ENCODE measurements at places on chromosomes 12 and 14.
A peak's percentile ranks its signal among the peaks of the same experiment; 100 is the strongest.

DNA sequence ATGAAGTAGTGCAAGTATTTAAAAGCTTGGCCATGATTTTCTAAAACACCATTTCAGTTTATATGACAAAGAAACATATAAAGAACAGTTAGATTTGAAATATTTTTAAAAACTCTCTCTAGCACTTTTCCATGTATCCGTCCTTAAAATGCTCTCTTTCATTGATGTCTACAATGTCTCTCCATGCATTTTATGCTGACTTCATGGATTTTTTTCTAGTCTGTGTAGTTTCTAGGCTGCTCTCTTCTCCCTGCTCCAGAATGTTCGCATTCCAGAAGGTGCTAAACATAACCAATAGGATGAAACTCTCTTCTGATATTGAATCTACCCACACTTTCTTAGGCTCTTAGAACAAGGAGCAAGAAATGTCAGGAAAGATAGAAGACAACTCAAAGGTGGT lies 124.8 kb downstream of the PLCZ1 start:
- DNase-seq, result no peak

GRCh38 chr12:122722387-122722786 lies 5.8 kb upstream of the HCAR3 start:
- DNase-seq, result no peak

DNA sequence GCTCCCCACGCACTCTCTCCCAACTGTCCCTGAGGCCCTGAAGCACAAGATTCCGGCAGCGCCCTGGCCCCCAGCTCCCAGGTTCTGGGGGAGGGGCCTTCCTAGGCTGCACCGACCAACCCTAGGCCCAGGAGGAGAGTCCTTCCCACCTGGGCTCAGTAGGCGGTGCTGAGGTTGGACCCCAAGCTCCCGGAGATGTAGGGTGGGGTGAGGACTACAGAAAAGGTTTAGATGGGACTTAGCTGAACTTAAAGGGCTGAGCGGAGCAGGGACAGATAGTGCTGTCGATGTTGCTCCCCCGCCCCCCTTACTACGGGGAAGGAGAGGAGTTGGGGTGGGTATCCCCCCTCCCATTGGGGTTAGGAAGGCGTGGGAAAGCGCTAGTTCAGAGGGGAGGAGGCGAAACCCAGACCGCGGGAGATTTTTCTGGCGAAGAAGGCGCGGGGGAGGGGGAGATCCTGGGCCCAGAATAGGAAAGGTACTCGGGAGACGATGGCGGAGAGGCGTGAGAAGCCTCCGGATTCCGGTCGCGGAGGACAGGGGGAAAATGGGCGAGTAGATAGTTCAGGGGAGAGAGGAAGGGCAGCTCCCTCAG lies 4.2 kb upstream of the BAZ2A start:
- no peak for DNase-seq

DNA sequence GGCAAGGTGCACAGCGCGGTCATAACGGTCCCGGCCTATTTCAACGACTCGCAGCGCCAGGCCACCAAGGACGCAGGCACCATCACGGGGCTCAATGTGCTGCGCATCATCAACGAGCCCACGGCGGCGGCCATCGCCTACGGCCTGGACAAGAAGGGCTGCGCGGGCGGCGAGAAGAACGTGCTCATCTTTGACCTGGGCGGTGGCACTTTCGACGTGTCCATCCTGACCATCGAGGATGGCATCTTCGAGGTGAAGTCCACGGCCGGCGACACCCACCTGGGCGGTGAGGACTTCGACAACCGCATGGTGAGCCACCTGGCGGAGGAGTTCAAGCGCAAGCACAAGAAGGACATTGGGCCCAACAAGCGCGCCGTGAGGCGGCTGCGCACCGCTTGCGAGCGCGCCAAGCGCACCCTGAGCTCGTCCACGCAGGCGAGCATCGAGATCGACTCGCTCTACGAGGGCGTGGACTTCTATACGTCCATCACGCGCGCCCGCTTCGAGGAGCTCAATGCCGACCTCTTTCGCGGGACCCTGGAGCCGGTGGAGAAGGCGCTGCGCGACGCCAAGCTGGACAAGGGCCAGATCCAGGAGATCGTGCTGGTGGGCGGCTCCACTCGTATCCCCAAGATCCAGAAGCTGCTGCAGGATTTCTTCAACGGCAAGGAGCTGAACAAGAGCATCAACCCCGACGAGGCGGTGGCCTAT lies 875 bp downstream of the HSPA2 start:
- peak; percentile 8 for DNase-seq

DNA sequence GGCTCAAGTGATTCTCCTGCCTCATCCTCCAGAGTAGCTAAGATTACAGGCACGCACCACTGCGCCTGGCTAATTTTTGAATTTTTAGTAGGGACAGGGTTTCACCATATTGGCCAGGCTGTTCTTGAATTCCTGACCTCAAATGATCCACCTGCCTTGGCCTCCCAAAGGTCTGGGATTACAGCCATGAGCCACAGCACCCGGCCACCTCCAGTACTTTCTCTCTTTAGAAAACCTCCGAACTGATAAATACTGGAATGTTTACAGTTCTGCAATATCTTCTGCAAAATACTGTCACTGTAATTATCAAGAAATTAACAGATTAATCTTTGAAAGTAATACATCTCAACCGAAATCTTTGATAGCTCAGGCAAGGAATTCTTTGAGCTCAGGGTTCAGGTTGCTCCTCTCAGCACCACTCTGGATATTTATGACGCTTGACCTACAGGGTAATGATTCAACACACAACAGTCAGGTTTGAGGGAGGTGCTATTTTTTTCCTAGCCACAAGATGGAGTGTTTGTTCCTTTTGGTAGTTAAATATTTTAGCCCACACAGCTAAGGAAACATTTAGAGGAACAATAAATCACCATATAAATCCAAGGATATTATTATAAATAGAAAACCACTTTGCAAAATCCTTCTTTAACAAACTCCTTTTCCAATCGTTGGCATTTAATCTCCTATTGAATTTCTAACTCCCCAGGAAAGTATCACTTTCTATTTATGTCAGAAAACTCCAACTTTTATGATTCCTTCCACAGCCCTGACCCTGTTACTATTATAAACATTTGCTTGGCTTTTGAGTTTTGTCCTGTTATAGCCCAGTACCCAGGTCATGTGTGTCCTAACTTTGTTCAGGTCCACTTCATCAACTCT lies 48.6 kb upstream of the GTF2A1 start:
- peak; percentile 21 for DNase-seq

- DNase-seq, result no peak
Observed at GRCh38 chr14:30462358-30462757, 96.6 kb upstream of the G2E3 start.

DNA sequence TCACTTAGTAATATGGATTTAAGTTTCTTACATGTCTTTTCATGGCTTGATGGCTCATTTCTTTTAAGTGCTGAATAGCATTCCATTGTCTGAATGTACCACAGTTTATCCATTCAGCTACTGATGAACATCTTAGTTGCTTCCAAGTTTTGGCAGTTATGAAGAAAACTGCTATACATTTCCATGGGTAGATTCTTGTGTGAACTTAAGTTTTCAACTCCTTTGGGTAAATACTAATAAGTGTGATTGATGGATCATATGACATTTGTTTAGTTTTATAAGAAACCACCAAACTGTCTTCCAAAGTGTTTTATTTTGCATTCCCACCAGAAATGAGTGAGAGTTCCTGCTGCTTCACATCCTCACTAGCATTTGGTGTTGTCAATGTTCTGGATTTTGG lies 119.2 kb downstream of the NAV3 start:
- DNase-seq, result no peak

- no peak for DNase-seq
Observed at GRCh38 chr12:26576266-26576665, 256.7 kb downstream of the ITPR2 start.

DNA sequence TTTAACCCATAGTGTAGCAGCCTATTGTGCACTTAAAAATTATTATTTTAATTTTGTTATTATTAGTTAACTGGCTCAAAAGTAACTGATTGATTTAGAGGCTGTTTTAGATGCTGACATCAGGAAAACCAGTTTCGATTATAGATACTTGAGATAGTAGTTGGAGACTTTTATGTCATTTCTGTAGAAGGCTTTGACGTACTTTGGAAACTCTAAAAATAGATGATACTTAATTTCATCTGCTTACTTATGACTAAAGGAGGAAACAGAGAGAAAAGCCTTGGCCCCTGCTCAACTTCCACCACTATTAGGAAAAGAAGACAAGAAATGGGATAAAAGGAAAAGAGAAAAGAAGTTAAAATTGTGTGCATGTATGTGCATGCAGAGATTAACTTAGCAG lies 219.3 kb upstream of the HMGA2 start:
- DNase-seq, result no peak

DNA sequence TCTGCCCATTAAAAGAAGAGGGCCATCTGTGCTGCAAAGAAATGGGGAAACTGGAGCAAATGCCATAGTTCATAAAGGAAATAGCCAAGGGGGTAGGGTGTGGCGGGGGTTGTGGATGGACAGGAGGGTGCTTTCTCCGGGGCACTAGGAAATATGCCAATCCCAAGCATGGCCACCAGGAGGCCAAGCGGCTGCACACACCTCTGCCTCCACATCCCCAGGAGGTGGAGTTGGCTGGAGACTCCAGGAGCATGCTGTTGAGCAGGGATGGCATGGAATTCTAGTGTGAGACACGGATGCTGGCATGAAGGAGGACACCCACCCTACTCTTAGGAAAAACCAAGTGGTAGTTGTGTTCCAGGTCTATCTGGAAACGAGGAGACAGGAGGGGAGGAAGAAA lies 25.2 kb downstream of the NID2 start:
- no peak for DNase-seq

DNA sequence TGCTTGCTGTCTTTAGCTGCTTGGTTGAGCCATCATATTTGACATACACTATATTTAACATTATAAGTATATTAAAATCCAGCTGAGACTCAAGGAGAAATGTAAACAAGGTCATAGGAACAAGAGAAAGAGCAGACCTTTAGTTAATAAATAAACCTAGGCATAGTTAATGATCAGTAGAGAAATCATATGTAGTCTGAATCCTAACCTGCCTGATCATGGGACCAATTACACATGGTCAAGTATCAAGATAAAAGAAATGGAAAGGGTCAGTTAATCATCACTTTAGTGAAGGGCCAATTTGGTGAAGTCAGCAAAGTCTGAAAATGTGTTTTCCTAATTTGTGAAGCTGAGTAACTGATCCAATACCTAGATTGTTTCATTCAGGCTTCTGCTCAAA lies 7.5 kb downstream of the RNF212B start:
- no peak for DNase-seq

- no peak for DNase-seq
Observed at GRCh38 chr14:65566820-65567522, 154.4 kb downstream of the FUT8 start.

DNA sequence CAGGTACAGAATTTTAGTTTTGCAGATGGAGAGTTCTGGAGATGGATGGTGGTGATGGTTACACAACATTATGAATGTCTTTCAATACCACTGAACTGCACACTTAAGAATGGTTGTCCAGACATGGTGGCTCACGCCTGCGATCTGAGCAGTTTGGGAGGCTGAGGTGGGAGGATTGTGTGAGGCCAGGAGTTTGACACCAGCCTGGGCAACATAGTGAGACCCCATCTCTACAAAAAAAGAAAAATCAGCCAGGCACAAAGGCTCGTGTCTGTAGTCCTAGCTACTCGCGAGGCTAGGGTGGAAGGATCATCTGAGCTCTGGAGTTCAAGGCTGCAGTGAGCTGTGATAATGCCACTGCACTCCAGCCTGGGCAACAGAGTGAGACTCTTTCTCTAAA lies 8.1 kb upstream of the USP30 start:
- DNase-seq, result no peak

DNA sequence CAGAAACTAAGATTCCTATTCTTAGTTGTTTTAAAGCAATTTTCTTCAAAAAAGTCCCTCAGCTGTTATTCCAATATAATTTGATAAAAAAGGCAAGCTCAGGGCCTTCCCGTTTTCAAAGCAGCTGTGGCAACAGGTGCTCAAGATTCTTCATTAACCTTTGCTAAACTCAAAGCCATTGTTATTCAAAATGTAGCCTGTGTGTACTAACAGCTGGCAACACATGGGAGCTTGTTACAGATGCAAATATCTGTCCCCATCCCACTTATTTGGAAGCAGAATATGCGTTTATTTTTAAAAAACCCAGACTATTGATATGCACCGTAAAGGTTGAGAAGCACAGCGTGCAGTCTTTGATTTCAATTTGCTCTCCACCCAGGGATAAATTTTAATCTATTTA lies 210.4 kb upstream of the SYT10 start:
- no peak for DNase-seq

DNA sequence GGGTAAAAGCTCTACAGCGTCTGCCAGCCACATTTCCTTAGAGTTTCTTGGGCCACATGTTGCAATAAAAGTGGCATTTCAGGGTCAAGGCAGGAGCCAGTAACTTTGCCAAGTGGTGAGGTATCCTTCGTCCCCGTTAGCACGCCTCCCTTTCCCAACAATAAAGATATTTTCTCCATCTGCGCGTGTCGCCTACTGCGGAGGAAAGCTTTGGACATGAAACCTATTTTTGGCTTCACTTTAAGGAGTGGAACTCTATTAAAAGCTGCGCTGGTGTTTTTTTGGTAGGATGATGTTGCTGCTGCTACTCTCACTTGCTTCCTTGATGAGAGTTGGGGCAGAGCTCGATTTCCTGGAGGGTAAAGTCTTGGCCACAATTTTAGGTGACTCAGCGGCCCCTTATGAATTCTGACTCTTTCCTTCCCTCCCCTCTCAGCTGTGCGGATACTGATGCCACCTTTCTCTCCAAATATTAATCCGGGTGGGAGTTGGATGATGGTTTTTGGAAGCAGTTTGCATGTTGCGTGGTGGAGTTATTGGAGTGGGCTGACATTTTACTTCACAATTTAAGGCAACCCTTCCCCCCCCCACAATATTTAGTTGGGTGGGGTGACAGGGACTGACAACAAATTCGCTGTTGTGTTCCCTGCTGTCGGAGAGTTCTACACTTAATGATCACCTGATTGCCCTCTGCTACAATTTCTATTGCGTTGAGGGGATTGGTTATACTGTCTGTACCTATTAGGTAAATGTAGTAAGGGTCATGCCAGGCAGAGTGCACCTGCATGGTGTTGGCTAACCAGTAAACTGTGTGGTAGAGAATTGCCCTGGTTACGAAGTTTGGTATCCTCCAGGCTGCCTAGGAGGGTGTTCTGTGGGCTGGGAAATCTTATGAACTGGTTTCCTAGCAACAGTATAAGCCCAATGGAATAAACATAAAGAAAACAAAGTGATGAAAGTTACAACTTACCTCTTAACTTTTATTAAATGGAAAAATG lies 1.1 kb downstream of the CCDC91 start:
- peak; percentile 31 for DNase-seq

DNA sequence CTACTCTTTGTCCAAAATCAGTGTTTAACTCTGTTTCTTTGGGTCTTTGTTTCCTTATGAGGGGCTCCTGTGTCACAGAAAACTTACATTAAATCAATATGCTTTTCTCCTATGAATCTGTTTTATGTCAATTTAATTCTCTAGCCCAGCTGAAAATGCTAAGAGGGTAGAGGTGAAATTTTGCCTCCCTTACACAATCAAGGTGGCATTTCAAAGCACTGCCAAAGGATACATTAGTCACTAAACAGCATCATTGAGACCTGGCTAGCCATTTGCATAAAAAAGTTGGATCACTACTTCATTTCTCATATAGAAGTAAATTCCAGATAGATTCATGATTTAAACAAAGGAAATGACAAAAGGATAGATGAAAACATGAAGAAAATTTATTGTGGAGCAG lies 12.1 kb downstream of the TCL1B start:
- no peak for DNase-seq
